ENCODE measurements at places on chromosomes 3 and 15. TPM values are rescaled to one million over a fixed set of nuclear protein-coding genes. Genes with fewer than 3 reads are reported as not detected.

EIF4E3 gene
- total RNA-seq, result 1.1 TPM

SERPINI1 gene
- 25.3 TPM for total RNA-seq

ADGRG7 gene
- total RNA-seq, result not detected

KIF7 gene
- total RNA-seq, result 25.4 TPM

EEFSEC gene
- total RNA-seq, result 3.7 TPM

GRCh38 chr15:39180483-39180933 lies 400.4 kb upstream of the THBS1 start:
- DNase-seq, result peak; percentile 78

DNA sequence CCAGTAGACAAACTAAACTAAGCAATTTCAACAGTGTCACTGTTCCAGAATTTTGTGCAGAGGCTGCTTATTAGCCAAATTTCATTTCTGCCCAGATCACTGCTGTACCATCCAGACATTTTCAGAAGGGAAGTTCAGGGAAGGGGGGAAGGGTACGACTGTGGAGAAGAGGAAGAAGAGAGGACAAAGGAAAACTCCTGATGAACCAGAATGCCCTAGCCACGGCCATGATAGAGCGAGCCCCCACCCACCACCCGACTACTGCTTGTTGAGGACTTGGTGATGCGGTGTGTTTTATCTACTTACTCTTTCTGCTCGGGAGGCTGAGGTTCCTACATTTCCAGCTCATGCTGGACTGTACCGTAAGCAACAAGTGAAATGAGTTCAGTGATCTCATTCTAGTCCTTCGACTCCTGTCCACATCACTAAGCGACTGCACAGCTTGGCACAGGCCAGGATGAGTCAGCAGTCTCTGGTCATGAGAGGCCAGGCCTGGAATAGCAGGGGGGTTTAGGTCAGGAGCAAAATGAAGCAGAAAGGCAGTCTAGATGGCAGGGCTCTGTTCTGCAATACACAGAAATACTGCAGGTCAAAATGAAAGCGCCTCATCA lies 330.8 kb downstream of the TIGIT start:
- peak; percentile 98 for DNase-seq

DNA sequence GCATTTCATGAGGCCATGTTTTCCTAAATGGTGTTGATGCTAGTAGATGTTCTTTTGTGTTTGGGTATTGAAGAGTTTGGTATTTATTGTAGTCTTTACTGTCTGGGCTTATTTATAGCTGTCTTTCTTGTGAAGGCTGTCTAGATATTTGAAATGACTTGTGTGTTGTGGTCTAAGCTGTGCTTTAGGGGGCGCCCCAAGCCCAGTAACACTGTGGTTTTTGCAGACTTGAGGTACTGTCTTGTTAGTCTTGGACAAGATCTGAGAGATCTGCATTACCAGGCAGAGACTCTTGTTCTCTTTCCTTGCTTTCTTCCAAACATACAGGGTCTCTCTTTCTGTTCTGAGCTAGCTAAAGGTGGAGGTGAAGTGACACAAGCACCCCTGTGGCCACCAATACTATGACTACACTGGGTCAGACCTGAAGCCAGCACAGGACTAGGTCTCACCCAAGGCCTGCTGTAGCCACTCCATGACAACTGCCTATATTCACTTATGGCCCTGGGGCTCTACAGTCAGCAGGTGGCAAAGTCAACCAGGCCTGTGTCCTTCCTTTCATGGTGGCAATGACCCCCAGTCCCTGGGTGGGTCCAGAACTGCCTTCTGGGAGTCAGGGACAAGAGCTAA lies 152.1 kb upstream of the TBC1D5 start:
- peak; percentile 64 for DNase-seq

- no peak for DNase-seq
Measured at GRCh38 chr3:155130001-155130400, 49.9 kb downstream of the MME start.

GRCh38 chr3:170632780-170633179 lies 46.9 kb upstream of the SLC7A14 start:
- DNase-seq, result peak; percentile 33

DNA sequence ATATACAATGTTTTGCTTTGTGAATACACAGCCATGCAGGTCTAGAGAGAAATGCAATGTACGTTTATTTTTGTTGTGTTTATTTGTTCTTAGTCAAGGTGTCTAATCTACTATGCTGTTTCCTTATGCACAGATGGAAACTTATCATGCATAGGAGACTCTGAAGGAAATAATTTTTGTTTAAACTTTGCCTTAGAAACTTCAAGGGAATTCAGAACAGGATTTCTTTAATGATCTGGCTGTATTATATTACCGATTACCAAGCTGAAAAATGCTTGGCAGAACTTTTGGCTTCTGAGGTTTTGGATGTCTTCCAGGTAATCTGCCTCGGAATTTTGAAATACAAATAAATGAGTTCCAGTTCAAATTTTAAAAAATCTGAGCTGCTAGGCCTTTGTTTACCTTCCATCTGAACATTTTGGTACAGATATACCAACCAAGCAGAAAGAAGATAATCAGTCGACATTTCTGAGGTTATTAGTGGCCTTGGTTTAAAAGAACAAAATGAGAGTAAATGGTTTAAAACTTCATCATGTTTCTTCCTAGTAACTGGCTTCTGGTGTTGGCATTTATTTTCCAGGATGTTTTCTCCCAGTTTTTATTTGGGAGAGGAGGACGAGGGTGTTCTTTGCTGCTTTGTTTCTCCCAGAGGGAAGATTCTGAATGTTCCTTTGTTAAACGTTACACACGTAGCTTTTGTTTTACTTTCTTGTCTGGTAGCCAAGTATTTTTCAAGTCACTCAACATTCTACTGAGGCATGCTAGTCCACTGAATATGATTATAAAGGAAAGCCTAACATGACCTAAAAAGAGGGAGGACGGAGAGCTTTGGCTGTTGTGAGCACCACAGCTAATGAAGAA lies 421.8 kb upstream of the TBL1XR1 start:
- peak; percentile 68 for DNase-seq

DNA sequence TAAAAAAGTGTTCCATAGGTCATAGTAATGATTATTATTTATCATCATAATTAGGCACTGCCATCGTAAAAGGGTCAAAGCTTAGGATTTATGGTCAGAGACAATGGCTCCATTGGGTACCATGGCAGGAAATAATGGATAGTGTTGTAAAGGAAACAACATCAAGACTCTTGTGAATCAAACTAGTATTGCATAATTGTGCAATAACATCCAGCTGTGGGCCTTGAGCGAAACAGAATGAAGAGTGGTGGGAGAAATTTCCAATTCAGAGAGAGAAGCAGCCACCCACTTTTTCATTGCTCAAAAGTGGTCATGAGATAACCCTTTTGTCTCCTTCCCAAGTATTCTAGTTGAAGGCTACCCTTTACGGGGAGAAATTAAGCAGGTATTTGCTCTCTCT lies 61.7 kb downstream of the ALDH1A2 start:
- no peak for DNase-seq

All from GM23248 (cell line).